Breast epithelium (tissue), 4 donors: ENCODE measurements at places on chromosomes 3 and 15. TPM values are rescaled to one million over a fixed set of nuclear protein-coding genes. Genes with fewer than 3 reads are reported as not detected.

GRCh38 chr15:90512276-90512675 lies 17.4 kb upstream of the CRTC3 start:
- H3K27ac ChIP-seq, result no peak overlapping the region
- no peak for DNase-seq
- no peaks in the 10 kb centered on the region for H3K27me3 ChIP-seq
- no peak overlapping the region for H3K4me3 ChIP-seq

DNA sequence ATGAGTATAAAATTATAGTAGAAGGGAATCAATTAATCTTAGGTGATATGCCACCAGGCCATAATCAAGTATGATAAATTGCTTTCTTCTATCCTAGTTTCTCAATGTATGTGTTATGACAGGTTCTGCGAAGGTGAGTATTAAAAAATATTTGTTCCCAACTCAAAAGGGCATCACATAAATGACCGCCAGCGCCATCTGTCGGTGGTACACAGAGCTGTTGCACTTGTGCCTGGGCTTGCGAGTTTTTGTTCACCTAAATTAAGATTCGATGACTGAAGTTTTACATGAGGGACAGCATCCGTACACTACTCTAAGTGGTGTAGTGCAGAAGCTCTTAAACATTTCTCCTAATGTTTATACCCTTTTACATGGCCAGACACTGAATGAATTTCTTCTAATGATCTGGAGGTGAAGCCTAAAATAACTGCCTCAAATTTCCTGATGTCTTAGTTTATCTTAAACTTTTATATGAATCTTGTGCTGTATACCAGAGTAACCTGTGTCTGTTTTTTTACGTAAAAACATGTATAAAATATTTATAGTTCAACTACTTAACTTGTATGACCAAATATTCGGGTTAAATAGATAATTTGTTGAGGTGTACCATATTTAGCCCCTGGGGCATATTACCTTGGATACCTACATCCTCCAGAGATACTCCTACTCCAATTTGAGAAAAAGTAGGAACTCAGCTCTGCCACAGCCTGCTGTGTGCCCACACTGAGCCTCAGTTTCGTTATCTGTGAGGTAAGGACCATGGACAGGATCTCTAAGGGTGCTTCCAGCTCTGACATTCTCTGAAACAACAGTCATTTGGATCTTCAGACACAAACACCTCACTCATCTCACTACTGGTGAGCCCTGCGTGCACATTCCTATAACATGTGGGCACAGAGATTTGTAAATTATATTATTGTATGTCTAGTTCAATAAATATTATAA lies 365.6 kb downstream of the MAGI1 start:
- no peaks in the 10 kb centered on the region for H3K27me3 ChIP-seq
- H3K4me3 ChIP-seq, result no peak overlapping the region
- H3K27ac ChIP-seq, result no peak overlapping the region
- no peak for DNase-seq

GRCh38 chr3:54206874-54207273 lies 84.5 kb downstream of the CACNA2D3 start:
- DNase-seq, result no peak
- H3K27me3 ChIP-seq, result no peaks in the 10 kb centered on the region
- no peak overlapping the region for H3K27ac ChIP-seq
- no peaks in the 10 kb centered on the region for H3K36me3 ChIP-seq

GRCh38 chr15:52552303-52552702 lies 16.5 kb downstream of the ARPP19 start:
- no peak overlapping the region for H3K27ac ChIP-seq
- no peaks in the 10 kb centered on the region for H3K27me3 ChIP-seq
- no peaks in the 10 kb centered on the region for H3K4me1 ChIP-seq

DNA sequence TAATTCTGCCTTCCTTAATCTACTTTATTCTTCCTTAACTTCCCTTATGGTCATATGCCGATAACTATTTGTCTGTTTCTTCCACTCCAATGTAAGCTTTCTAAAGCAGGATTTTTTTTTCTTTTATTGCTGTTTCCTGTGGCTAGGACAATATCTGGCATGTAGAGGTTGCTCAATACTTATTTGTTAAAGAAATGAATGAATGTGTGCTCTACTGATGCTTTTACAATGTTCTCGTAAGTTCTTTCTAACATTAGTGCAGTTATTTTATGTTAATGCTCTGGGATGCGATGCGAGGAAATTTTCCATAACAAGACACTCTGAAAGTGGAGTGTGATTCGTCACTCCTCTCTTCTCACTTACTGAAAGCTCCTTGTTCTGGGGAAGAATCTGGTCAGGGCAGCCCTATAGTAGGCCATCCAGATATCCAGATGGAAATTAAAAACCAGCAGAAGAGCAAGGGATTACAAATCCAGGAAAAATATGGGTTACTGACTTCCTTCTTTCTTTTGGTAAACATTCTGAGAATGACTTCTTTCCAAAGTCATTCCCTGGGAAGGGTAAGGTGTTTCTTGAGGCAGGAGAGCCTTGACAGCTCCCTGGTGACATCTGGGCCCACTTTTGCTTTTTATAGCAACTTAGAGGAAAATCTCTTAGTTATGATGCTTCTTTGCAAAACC lies 420.4 kb downstream of the PDCD6IP start:
- no peaks in the 10 kb centered on the region for H3K36me3 ChIP-seq
- no peaks in the 10 kb centered on the region for H3K27me3 ChIP-seq
- DNase-seq, result no peak
- no peak overlapping the region for H3K27ac ChIP-seq

DNA sequence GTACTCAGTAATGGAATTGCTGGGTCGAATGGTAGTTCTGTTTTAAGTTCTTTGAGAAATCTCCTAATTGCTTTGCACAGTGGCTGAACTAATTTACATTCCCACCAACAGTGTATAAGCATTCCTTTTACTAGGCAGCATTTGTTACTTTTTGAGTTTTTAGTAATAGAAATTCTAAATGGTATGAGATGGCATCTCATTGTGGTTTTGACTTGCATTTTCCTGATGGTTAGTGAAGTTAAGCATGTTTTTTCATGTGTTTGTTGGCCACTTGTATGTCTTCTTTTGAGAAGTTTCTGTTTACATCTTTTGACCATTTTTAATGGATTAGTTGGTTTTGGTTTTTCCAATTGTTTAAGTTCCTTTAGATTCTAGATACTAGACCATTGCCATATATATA lies 28.4 kb downstream of the TP63 start:
- no peaks in the 10 kb centered on the region for H3K27me3 ChIP-seq
- no peak overlapping the region for H3K4me3 ChIP-seq
- no peaks in the 10 kb centered on the region for H3K4me1 ChIP-seq

DNA sequence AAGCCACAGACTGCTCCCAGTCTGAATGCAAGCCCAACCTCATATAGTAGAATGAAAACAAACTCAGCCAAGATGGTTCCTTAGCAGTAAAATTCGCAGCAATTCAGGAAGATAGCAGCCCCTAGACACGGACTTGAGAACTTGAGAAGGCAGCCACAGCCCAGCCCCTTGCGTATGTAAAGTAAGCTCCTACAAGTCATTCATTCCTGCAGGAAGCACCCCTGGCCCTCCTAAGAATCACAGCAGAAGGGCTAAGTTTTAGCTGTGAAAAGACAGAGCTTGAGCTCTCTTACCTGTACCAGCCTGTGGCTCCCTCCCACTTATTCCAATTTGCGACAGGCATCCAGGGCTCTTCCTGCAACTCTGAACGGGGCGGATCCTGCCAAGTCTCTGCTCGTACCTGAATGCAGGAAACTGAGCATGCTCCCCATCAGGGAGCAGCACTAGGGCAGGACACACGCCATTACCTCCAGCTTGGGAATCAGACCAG lies 136.4 kb downstream of the MAGI1 start:
- peak; percentile 80 for DNase-seq
- H3K4me3 ChIP-seq, result no peak overlapping the region
- H3K27me3 ChIP-seq, result no peaks in the 10 kb centered on the region
- H3K27ac ChIP-seq, result peak overlapping the region; percentile 74

DNA sequence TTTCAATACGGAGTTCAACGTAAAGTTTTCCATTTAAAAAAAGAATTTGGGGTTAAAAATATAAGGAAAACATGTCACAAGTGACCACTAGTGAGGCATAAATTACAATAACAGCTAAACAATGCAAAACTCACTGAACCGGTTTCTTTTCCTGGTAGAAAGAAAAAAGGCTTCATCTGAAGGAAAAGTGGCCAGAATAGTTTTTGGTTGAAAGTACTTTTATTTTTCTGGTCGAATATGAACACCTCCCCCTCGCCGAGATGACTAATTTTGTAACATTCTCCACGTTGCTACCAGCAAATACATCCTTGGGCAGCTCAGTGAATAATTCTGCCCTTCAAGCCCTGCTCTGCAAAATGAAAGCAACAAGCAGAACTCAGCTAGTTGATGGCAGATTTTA lies 3.9 kb upstream of the SRGAP3 start:
- no peaks in the 10 kb centered on the region for H3K36me3 ChIP-seq
- DNase-seq, result no peak
- no peak overlapping the region for H3K27ac ChIP-seq
- H3K4me1 ChIP-seq, result peaks cover 6% of the 10 kb centered on the region
- H3K4me3 ChIP-seq, result no peak overlapping the region
- no peaks in the 10 kb centered on the region for H3K27me3 ChIP-seq

- no peak overlapping the region for H3K27ac ChIP-seq
- no peaks in the 10 kb centered on the region for H3K36me3 ChIP-seq
- H3K4me1 ChIP-seq, result no peaks in the 10 kb centered on the region
- peaks cover 10% of the 10 kb centered on the region for H3K27me3 ChIP-seq
- no peak overlapping the region for H3K4me3 ChIP-seq
Measured at GRCh38 chr3:181718987-181719911, 7.5 kb downstream of the SOX2 start.

- H3K27ac ChIP-seq, result no peak overlapping the region
- H3K36me3 ChIP-seq, result no peaks in the 10 kb centered on the region
- DNase-seq, result no peak
- no peak overlapping the region for H3K4me3 ChIP-seq
- H3K4me1 ChIP-seq, result no peaks in the 10 kb centered on the region
- no peaks in the 10 kb centered on the region for H3K27me3 ChIP-seq
Measured at GRCh38 chr3:130779031-130779430, 32.4 kb upstream of the PIK3R4 start.

DNA sequence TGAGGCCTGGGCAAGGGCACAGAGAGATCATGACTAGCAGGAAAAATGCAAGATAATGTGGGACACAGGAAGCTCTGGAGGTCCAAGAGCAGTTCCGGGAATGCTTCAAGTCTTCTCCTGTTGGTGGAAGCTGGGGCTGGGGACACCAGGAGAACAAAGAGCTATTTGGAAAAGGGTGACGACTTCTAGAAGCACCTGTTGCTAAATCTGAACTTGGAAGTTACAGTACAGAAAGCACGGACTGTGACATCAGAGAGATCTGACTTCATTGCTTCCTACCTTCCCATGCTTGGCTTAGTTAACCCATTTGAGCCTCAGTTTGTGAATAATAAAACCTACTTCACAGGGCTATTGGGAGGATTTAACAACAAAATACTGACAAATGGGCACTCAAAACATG lies 52.7 kb upstream of the NEO1 start:
- H3K27ac ChIP-seq, result peak overlapping the region; percentile 5
- no peak for DNase-seq
- H3K27me3 ChIP-seq, result no peaks in the 10 kb centered on the region

- H3K27me3 ChIP-seq, result no peaks in the 10 kb centered on the region
- H3K27ac ChIP-seq, result no peak overlapping the region
- H3K4me1 ChIP-seq, result no peaks in the 10 kb centered on the region
Measured at GRCh38 chr3:193132964-193133363, 108.1 kb upstream of the PLAAT1 start.

C3orf70 gene
- 1.3 TPM for total RNA-seq

TNFSF10 gene
- 155 TPM for total RNA-seq

GRCh38 chr15:41151451-41152005 lies 35.4 kb upstream of the INO80 start:
- no peaks in the 10 kb centered on the region for H3K36me3 ChIP-seq
- no peak for DNase-seq
- H3K27me3 ChIP-seq, result no peaks in the 10 kb centered on the region
- H3K27ac ChIP-seq, result no peak overlapping the region
- H3K4me3 ChIP-seq, result no peak overlapping the region

GRCh38 chr3:102537123-102537522 lies 102.3 kb downstream of the ZPLD1 start:
- DNase-seq, result no peak
- no peaks in the 10 kb centered on the region for H3K4me1 ChIP-seq
- no peak overlapping the region for H3K4me3 ChIP-seq
- H3K36me3 ChIP-seq, result no peaks in the 10 kb centered on the region
- no peak overlapping the region for H3K27ac ChIP-seq

- no peaks in the 10 kb centered on the region for H3K27me3 ChIP-seq
- no peak overlapping the region for H3K4me3 ChIP-seq
- no peak for DNase-seq
- H3K27ac ChIP-seq, result peak overlapping the region; percentile 23
- no peaks in the 10 kb centered on the region for H3K4me1 ChIP-seq
Measured at GRCh38 chr3:141960731-141961130, 84.3 kb downstream of the ATP1B3 start.

DNA sequence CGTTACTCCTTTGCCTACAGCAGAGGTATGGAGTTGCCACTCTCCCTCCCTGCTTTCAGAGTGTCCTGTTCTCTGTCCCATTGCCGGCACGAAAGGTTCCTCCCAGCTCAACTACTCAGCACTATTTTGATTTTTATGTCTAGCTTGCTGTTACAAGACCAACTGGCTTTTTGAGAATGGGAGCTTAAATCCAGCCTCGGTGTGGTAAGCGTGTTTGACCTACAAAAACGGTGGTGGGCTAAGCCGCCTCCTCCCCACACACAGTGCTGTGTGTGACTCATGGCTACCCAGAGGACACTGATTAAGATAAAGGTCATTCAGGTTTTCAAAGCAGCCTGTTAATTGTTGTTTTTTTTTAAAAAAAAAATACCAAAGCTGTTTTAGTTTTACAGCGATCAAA lies 64.5 kb downstream of the LRTM1 start:
- no peaks in the 10 kb centered on the region for H3K4me1 ChIP-seq
- H3K4me3 ChIP-seq, result no peak overlapping the region
- no peaks in the 10 kb centered on the region for H3K36me3 ChIP-seq
- no peak overlapping the region for H3K27ac ChIP-seq
- no peaks in the 10 kb centered on the region for H3K27me3 ChIP-seq

- no peaks in the 10 kb centered on the region for H3K27me3 ChIP-seq
- no peaks in the 10 kb centered on the region for H3K4me1 ChIP-seq
- H3K36me3 ChIP-seq, result no peaks in the 10 kb centered on the region
- no peak for DNase-seq
- no peak overlapping the region for H3K27ac ChIP-seq
Measured at GRCh38 chr3:52085681-52086282, 29.4 kb upstream of the DUSP7 start.

DNA sequence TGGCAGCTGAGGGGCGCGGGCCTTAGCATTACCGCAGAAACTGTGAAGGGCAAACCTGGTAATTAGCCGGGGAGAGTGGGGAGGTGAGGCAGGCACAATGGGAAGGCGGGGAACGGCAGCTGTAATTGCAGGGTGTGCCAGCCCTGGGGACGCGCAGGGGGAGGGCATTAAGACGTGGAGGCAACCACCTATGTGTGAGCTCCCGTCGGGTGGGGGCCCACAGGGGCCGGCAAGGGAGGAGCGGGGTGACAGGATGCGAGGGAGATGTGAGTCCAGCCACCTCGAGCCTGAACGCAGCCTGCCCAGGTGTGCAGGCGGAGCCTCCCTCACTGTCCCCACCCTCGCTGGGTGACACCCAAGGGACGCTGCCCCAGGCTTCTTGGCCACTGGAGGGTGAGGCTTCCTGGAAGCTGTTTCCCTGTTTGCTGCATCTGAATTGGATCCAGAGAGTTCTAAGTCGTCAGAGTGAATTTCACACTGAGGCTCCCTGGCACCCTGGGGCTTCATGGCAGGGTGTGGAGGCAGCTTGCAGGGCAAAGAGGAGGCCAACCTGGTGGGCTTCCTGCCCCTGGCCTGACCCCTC lies 130.6 kb upstream of the MEF2A start:
- peak; percentile 77 for DNase-seq
- no peaks in the 10 kb centered on the region for H3K36me3 ChIP-seq
- H3K4me1 ChIP-seq, result peaks cover 9% of the 10 kb centered on the region
- H3K27ac ChIP-seq, result peak overlapping the region; percentile 36
- H3K27me3 ChIP-seq, result no peaks in the 10 kb centered on the region
